ENCODE measurements at places on chromosomes 6 and 20.
A peak's percentile ranks its signal among the peaks of the same experiment; 100 is the strongest.

DNA sequence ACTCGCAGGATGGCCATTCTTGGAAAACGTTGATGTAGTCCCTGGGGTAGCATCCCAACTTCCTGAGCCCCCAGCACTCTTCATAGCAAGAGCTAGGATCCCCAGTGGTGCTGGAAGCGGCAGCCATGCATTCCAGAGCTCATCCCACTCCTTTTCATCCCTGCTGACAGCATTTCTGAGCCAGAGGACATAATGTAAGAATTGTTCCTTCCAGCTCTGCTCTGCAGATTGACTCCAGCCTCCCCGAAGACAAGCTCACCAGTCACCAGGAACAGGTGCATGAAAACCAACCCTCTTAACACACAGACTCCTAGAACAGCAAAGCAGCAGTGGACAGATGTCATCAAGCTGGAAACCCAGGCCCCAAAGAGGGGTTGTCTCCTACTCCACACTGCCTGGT lies 3.8 kb downstream of the SLC13A3 start:
- H3K36me3 ChIP-seq = no peaks in the 10 kb centered on the region
- peaks cover 34% of the 10 kb centered on the region for H3K4me1 ChIP-seq
- peak; percentile 37 for DNase-seq

GRCh38 chr6:157198425-157199279 lies 124.7 kb downstream of the TMEM242 start:
- no peak for DNase-seq
- no peaks in the 10 kb centered on the region for H3K36me3 ChIP-seq
- H3K4me3 ChIP-seq = no peak overlapping the region
- H3K27me3 ChIP-seq = no peaks in the 10 kb centered on the region

GRCh38 chr6:27183060-27183832 lies 64.3 kb upstream of the PRSS16 start:
- H3K4me3 ChIP-seq = no peak overlapping the region
- no peak overlapping the region for H3K27ac ChIP-seq
- DNase-seq = no peak
- H3K4me1 ChIP-seq = peaks cover 15% of the 10 kb centered on the region

DNA sequence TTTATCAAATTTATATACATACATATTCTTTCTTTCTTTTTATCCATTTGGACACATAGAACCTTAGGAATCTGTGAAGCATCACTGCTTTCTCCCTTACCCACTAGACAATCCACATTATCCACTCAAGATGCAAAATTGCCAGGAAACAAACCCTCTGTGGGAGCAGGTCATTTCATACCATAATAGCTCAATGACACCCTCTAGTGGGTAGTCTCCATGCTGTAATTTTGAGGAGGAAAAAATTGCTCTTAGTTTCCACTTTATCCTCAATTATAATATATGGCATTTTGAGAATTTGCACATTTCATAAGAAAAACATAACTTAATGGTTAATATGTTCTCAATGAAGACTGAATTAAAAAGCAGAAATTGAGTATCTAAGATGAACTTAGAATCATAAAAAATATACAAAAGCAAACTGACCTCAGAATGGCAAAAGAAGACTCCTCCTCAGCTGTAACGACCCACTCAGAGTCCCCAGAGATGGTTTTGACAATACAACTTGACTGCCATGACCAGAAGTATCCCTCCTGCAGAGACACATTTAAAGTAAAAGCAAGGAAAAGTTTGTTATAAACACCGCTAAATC lies 164.1 kb downstream of the FRK start:
- no peaks in the 10 kb centered on the region for H3K36me3 ChIP-seq
- DNase-seq = peak; percentile 62
- H3K4me1 ChIP-seq = no peaks in the 10 kb centered on the region
- no peak overlapping the region for H3K27ac ChIP-seq
- no peaks in the 10 kb centered on the region for H3K27me3 ChIP-seq

DNA sequence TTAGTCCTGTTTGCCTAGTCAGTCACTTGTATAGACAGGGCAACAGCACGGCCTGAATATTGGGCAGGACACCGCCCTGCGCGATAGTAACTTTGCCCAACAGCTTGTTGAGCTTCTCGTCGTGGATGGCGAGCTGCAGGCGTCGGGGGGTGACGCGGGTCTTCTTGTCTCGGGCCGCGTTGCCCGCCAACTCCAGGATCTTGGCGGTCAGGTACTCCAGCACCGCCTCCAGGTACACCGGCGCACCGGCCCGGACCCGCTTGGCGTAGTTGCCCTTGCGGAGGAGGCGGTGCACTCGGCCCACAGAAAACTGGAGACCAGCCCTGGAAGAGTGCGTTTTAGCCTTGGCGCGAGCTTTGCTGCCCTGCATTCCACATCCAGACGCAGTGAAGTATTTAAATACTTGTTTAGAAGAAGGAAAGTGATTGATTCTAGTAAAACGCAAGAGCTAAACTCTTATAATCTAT lies 92.8 kb upstream of the BTN3A2 start:
- peaks cover 34% of the 10 kb centered on the region for H3K4me1 ChIP-seq
- peak overlapping the region; percentile 70 for H3K4me3 ChIP-seq
- no peaks in the 10 kb centered on the region for H3K36me3 ChIP-seq
- no peaks in the 10 kb centered on the region for H3K27me3 ChIP-seq
- DNase-seq = peak; percentile 74

- no peak overlapping the region for H3K27ac ChIP-seq
- no peak for DNase-seq
- H3K36me3 ChIP-seq = no peaks in the 10 kb centered on the region
Measured at GRCh38 chr6:30129265-30130178, 6.4 kb upstream of the TRIM40 start.

DNA sequence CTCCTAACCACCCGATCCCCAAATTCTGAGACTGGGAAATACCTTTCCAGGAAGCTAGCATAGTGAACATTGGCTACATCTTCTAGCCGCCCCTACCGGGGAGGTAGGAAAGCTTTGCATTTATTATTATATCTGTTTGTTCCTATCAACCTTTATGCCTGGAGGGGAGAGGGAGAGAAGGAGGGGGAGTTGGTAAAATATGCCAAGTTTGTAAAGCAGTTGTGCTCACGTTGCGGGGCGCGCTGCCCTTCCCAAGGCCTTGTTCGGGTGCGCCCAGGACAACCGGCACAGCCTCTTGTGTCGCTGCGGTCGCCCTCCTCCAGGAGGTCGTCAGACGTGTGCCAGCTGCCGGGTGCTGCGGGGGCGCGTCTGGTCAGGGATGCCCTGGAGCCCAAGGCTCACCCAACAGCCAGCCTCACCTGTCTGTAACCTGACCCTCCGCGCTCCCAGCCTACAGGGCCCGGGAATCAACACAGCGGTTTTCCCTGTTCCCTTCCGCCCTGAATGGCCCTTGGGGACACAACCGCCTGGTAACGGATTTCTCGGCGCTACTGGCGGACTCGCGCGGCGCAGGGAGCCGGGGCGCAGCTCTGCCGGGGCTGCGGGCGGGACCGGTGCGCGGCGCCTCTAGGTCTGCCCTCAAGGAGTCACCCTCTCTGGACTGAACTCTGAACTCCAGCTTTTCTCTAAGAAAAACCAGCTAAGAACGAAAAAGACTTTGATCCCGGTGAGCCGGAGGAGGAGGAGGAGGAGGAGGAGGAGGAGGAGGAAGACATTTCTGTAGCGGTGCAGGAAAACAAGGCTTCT lies 1.1 kb upstream of the OVOL2 start:
- peaks cover 6% of the 10 kb centered on the region for H3K4me1 ChIP-seq
- DNase-seq = peak; percentile 78

DNA sequence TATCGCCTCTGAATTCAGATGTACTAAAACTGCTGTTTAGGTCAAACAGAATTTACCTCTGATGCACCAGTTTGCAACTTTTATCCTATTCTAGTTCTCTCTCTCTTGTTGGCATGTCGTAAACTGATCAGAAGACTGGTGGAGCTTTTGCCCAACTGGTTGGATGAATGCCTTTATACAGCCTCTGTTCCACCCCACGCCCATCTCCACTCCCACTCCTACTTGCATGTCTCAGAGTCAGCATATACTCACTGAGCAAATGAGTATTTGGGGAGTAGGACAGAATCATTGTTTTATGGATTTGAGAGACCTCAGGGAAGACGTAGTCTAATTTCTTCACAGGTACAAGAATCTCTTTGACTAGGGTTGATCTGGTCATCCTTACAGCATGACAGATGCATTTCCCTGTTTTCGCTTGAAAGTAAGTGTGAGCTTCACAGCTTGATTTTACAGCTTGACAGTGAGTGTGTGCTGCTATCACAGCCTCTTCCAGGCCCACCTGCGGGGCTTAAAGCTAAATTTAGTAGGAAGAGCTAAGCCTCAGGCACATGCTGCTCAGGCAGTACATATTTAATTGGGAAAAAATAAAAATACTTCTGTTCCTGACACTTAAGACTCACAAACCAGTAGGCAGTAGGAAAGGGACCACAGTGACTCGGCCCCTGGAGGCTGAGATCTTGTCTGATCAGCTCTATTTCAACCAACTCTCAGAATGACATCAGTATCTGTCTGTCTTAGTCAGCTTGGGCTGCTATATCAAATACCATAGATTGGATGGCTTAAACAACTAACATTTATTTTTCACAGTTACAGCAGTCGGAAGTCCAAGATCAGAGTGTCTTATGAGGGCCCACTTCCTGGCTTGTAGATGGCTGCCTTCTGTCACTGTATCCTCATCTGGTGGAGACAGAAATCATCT lies 30.4 kb downstream of the TRMT6 start:
- H3K27me3 ChIP-seq = no peaks in the 10 kb centered on the region
- no peaks in the 10 kb centered on the region for H3K36me3 ChIP-seq
- DNase-seq = no peak
- H3K4me3 ChIP-seq = no peak overlapping the region

- no peak for DNase-seq
- no peaks in the 10 kb centered on the region for H3K4me1 ChIP-seq
- H3K27me3 ChIP-seq = no peaks in the 10 kb centered on the region
- no peak overlapping the region for H3K27ac ChIP-seq
Measured at GRCh38 chr6:158069800-158070195, 88.1 kb downstream of the SYNJ2 start.

- no peaks in the 10 kb centered on the region for H3K27me3 ChIP-seq
- DNase-seq = peak; percentile 9
- no peak overlapping the region for H3K27ac ChIP-seq
- H3K4me3 ChIP-seq = no peak overlapping the region
- H3K36me3 ChIP-seq = no peaks in the 10 kb centered on the region
Measured at GRCh38 chr6:164756142-164756541, 553.3 kb downstream of the C6orf118 start.

DNA sequence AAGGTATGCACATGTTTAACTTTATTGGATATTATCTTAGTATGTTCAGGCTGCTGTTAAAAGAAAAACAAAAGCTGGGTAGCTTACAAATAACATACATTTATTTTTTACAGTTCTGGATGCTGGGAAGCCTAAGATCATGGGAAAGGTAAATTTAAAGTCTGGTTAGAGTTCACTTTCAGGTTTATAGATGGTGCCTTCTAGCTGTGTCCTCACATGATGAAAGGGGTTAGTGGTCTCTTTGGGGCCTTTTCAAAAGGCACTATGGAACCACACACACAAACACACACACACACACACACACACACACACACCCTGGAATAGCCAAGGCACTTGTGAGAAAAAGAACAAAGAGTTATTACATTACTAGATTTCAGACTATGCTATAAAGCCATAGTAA lies 805.8 kb upstream of the GJE1 start:
- no peaks in the 10 kb centered on the region for H3K27me3 ChIP-seq
- H3K4me3 ChIP-seq = no peak overlapping the region
- no peaks in the 10 kb centered on the region for H3K4me1 ChIP-seq
- H3K36me3 ChIP-seq = no peaks in the 10 kb centered on the region
- DNase-seq = no peak

GRCh38 chr6:163485388-163485851 lies 70.9 kb downstream of the QKI start:
- H3K27me3 ChIP-seq = no peaks in the 10 kb centered on the region
- no peak overlapping the region for H3K4me3 ChIP-seq
- H3K27ac ChIP-seq = no peak overlapping the region
- no peak for DNase-seq
- peaks cover 28% of the 10 kb centered on the region for H3K4me1 ChIP-seq
- H3K36me3 ChIP-seq = no peaks in the 10 kb centered on the region

GRCh38 chr6:154614101-154614500 lies 103.6 kb upstream of the CNKSR3 start:
- no peaks in the 10 kb centered on the region for H3K27me3 ChIP-seq
- H3K4me1 ChIP-seq = no peaks in the 10 kb centered on the region
- H3K27ac ChIP-seq = no peak overlapping the region
- no peak for DNase-seq
- no peak overlapping the region for H3K4me3 ChIP-seq

- H3K27me3 ChIP-seq = no peaks in the 10 kb centered on the region
- H3K4me1 ChIP-seq = no peaks in the 10 kb centered on the region
- no peak for DNase-seq
- no peak overlapping the region for H3K27ac ChIP-seq
- H3K4me3 ChIP-seq = no peak overlapping the region
- no peaks in the 10 kb centered on the region for H3K36me3 ChIP-seq
Measured at GRCh38 chr20:59735486-59735885, 131.1 kb downstream of the PHACTR3 start.

- no peak overlapping the region for H3K4me3 ChIP-seq
- H3K27ac ChIP-seq = no peak overlapping the region
Measured at GRCh38 chr20:6663104-6663503, 104.4 kb upstream of the BMP2 start.

- H3K36me3 ChIP-seq = no peaks in the 10 kb centered on the region
- DNase-seq = no peak
- no peaks in the 10 kb centered on the region for H3K4me1 ChIP-seq
- no peaks in the 10 kb centered on the region for H3K27me3 ChIP-seq
- H3K4me3 ChIP-seq = no peak overlapping the region
Measured at GRCh38 chr6:154406869-154407268, 50.3 kb upstream of the IPCEF1 start.

DNA sequence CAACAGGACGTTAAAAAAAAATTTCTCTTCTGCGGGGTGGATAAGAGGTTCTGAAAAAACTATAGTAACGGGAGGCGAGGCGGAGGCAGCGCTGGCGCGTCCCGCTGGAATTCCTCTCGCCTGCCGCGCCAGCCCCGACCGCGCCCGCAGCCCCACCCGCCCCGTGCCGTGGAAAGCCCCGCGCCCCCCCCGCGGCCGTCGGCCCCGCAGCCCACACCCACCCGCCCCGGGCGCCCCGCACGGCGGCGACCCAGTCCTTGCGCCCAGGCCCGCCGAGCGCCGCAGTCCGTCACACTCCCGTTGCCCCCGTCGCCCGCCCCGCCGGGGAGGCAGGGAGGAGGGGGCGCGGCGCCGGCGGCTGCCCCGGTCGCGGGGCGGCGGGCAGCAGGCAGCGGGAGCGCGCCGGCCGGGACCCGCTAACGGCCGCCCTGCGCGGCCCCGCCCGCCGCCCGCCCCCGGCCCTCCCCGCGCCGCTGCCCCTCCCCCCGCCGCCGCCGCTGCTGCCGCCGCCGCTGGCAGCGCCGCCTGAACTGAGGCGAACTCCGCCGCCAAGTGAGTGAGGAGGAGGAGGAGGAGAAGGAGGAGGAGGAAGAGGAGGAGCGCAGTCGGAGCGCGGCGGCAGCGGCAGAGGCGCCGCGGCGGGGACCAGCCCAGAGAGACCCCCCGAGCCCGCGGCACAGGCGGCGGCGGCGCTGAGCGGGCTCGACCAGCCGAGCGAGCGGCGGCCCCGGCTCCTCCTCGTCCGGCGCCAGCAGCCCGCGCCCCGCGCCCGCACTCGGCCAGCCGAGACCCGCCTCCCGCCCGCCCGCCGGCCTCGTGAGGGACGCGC lies at the start of gene QKI:
QKI (plus strand) TSS at position 602 of the 829 bp plus-strand sequence. CDS start 476 bp downstream, outside the sequence.
- no peaks in the 10 kb centered on the region for H3K27me3 ChIP-seq
- peak within 1 kb of the TSS; percentile 92 for H3K4me3 ChIP-seq
- H3K27ac ChIP-seq = peak within 1 kb of the TSS; percentile 88
- no peaks in the 10 kb centered on the region for H3K36me3 ChIP-seq
- peak; percentile 91 for DNase-seq
- H3K4me1 ChIP-seq = peaks cover 31% of the 10 kb centered on the region

Data from neural progenitor cell (in vitro differentiated cells).